ENCODE measurements at places on chromosomes 7 and 10. TPM values are rescaled to one million over a fixed set of nuclear protein-coding genes. Genes with fewer than 3 reads are reported as not detected.

NPY4R gene
- total RNA-seq, result 38.2 TPM

VWA2 gene
- not detected for total RNA-seq

PDZD7 gene
- 0.67 TPM for total RNA-seq

SCART1 gene
- 0.17 TPM for total RNA-seq

BTBD16 gene
- 1.7 TPM for total RNA-seq

All from A549 treated with GW870086 at 1 μM for 4 hours (cell line).